ENCODE measurements at places on chromosomes 7 and 10.

- no peak for DNase-seq
These were observed 82.6 kb downstream of the FOXL3 start for GRCh38 chr7:372546-372931.

- DNase-seq, result no peak
These were observed 90.5 kb upstream of the CSTF2T start for GRCh38 chr10:51789903-51790302.

- DNase-seq, result no peak
These were observed 36.4 kb downstream of the CNPY1 start for GRCh38 chr7:155509725-155510551.

DNA sequence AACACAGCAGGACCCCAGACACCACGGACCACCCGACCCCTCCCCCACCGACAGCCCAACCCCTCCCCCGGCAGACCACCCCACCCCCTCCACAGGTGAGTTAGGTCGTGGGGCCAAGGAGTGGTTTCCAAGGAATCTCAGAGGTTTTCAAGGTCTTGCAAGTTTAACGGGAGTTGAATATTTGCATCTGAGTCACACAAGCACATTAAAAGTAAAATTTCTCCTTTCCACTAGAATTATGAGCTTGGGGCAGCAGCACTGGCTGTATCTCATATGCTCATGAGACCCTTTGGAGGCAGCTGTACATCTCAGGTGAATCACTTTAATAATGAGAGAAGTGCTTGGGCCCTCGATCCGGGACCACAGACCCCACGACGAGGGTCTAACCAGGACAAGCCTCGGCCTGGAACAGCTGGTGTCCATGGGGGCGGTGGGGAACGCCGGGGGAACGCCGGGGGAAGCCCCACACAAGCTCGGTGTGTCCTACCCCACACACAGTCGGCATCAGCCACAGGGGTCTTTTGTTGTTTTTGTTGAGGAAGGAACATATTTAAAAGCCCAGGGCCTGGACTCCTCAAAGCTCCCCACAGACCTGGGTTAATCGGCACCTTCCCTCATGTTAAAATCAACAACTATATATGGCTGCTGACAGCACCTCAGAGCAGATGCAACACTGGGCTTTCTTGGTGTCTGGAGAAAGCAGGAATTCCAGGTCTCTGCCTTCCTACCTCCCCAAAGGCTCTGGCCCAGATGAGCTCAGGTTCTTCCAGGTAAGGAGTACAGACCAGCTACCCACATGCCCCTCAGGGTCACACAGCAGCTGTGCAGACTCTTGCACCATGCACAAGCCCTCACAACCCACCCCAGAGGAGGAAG, 130.3 kb downstream of the DIP2C start:
- no peak for DNase-seq
